NCI-H1417 (cell line): ENCODE measurements at places on chromosomes 2 and 18.

DNA sequence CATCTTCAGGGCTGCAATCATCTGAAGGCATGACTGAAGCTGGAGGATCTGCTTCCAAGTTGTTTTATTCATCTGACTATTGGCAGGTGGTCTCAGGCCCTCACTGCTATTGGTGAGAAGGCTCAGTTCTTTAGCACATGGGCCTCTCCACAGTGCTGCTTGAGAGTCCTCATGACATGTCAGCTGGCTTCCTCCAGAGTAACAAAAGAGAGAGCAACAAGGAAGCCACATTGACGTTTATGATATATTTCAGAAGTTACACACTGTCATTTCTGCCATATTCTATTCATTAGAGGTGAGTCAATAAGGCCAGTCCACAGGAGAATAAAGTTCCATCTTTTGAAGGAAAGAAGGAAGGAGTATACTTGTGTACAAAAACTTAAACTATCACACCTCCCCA lies 7.9 kb upstream of the SIGLEC15 start:
- no peak for DNase-seq

- DNase-seq: no peak
These were observed 419 bp upstream of the GPR55 start for GRCh38 chr2:230925443-230925878.

DNA sequence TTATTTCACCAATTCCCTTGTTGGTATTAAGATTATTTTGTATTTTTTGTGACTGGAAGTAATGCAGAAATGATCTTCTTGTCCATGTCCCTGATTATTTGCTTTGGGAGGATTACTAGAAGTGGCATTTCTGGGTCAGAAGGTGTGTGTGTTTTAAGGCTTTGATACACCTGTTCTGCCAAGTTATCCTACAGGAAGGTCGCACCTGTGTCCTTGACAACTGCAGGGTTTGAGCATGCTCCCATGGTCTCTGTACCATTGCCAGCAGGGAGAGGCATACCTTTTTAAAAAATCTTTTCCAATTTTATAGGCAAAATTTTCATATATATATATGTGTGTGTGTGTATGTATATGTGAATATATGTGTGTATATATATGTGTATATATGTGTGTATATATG lies 29.7 kb downstream of the KDM3A start:
- no peak for DNase-seq

DNA sequence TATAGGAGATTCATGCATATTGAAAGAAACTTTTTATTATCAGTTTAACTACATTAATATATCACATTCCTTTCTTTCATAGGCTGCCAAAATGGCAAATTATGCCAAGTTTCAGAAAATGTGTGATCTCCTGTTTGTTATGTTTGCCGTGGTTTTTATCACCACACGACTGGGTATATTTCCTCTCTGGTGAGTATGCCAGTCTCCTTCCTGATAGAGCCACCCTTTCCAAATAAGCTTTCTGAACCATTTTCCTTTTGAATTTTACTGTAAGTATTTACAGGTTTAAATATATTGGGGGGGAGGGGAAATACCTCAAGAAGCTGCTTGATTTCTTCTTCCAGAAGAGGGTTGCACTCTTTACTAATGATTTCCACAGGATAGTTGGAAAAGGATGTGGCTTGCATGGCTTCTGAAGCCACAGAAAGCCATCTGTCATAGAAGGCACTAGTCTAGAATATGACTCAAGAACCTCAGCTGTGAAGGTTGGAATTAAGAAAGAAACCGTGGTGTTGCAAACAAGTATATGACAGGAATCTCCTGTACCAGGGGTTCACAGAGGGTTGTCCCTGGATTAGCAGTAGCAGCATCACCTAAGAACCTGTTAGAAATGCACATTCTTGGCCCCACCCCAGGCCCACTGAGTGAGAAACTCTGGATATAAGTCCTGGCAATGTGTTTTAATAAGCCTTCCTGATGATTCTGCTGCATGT lies 84.5 kb upstream of the NOSTRIN start:
- no peak for DNase-seq

DNA sequence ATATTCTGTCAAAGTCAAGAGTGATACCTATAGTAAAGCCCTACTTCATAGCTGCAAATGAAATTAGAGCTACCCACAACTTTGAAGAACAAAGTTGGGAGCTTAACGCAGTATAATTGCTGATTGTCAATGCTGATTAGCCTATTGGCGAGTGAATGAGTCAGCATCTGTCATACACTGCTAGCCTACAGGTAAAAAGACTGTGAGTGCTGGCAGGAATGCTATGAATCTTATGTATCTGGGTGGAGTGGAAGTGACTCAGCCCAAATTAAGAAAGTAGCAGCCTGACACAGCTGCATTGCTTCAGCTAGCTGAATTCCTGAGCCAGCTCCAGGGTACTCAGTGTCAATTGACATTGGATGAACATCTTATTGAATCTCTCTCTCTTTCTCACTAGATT lies 179.4 kb upstream of the DCC start:
- DNase-seq: no peak

GRCh38 chr18:34807106-34807796 lies 97.2 kb downstream of the DTNA start:
- no peak for DNase-seq

DNA sequence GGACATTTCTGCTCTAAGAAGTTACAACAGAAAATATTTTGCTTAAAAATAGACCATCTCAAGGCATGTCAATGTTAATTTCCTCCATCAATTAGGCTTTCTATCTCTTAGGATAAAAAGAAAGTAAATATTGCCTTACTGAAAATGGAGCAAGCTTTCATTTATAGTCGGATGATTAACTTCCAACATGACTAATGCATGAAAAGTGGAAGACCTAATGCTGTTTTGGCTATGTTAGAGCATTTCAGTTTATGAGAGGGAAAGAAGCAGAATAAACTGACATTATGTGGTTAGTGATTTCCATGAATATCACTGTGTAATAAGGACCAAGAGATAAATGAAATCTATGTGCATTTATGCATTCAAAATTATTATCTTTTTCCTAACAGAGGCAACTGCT lies 475.2 kb upstream of the UBE2E3 start:
- no peak for DNase-seq

GRCh38 chr2:104430359-104430740 lies 423.6 kb upstream of the POU3F3 start:
- peak; percentile 30 for DNase-seq

DNA sequence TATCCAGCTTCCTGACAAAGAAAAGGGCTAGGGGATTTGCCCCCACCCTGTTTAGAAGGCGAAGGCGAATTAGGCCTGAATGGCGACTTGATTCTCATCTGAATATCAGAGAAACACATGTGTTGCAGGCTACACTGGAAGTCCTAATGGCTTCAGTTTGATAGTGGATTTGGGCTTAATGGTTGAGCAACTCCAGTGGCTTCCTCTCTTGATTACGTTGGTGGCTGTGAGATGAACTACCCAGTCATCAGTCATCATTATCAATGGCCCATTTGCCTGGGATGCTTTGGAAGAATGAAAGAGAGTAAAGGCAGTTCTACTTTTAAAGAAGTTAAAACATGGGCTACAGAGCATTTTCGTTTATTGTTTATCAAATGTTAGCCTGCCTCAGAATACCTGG lies 60.9 kb upstream of the IL1R1 start:
- no peak for DNase-seq

DNA sequence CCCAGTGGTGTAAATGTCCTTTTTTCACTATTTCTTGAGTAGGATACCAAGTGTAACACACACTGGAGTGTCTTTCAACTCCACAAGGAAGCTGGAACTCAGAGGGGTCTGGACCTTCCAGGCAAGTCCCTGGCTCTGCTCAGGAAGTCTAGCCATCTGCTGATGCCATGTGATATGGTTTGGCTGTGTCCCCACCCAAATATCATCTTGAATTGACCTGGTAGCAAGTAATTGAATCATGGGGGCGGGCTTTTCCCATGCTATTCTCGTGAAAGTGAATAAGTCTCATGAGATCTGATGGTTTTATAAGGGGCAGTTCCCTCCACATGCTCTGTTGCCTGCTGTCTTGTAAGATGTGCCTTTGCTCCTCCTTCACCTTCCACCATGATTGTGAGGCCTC lies 99.4 kb upstream of the CDC42EP3 start:
- DNase-seq: no peak

- no peak for DNase-seq
These were observed 411.8 kb downstream of the FBXO15 start for GRCh38 chr18:73735836-73736235.

GRCh38 chr2:171583566-171583965 lies 61.3 kb downstream of the CYBRD1 start:
- DNase-seq: no peak

DNA sequence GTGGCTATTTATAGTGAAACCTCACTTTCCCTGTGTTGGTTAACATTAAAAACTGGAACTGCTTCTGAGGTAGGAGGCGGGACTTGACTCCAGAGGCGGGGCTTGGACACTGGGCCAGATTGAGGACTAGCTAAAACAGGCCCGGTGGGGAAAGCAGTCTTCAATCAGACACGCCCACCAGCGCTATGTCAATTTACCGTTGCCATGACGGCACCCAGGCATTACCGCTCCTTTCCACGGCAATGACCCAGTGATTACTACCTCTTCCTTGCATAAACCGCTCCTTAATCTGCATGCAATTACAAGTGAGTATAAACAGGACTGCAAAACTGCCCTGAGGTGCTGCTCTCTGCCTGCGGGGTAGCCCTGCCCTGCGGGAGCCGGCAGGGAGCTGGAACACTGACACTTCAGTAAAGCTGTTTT lies 35.3 kb downstream of the LRRFIP1 start:
- DNase-seq: peak; percentile 87

- no peak for DNase-seq
These were observed 14.3 kb downstream of the SLC25A52 start for GRCh38 chr18:31746396-31746795.

DNA sequence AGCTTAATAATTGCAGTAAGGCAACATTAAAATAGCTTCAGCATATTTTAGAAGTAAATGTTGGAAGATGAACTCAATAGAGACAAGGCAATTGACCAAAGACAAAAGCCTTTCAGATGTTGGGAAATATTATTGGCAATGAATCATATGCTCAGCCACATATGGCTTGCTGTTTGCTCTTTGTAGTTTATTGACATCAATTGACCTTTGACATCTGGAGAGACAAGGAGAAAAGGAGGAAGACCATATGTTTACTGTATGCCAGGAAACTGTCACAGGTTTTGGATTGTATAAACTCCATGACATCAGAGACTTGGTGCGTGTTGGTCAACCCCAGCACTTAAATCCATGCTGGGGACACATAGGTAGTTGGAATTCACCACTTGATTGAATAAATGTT lies 60.6 kb upstream of the SLC16A14 start:
- no peak for DNase-seq

DNA sequence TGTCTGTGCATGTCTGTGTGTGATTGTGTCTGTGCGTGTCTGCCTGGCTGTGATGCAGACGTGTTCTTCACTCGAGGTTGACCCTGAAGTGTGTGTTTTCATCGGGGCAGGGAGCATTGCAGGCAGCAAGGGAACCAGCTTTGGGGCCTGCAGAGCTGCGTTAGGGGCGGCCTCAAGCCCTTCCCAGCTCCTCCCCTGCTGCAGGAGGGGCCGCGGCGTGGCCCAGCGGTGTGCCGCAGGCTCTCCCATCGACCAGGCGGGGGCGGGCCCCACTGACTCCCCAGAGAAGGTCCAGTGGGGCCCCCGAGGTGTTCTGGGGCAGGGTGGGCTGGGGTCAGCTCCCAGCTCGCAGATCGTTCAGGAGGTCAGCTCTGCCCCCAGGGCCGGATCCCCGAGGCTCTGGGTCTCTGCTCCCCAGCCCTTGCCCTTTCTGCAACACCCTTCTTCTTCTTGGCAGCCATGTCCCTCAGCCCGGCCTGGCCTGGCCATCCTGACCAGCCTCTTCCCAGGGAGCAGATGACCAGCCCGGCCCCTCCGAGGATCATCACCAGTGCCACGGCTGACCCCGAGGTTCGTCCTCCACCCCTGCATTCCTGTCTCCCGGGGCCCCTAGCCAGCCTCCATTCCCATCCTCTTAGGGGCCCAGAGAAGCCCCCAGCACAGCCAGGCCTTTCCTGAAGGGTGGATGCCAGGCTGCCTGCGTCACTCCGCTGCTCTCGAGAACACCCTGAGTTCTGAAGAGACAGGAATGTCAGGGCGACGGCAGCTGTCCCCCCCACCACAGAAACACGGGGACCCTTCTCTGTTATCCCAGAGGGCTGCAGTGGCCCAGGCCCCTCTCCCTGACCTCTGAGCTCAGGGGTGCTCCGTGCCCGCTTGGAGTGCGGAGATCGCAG lies 11.1 kb upstream of the KLHL30 start:
- no peak for DNase-seq

DNA sequence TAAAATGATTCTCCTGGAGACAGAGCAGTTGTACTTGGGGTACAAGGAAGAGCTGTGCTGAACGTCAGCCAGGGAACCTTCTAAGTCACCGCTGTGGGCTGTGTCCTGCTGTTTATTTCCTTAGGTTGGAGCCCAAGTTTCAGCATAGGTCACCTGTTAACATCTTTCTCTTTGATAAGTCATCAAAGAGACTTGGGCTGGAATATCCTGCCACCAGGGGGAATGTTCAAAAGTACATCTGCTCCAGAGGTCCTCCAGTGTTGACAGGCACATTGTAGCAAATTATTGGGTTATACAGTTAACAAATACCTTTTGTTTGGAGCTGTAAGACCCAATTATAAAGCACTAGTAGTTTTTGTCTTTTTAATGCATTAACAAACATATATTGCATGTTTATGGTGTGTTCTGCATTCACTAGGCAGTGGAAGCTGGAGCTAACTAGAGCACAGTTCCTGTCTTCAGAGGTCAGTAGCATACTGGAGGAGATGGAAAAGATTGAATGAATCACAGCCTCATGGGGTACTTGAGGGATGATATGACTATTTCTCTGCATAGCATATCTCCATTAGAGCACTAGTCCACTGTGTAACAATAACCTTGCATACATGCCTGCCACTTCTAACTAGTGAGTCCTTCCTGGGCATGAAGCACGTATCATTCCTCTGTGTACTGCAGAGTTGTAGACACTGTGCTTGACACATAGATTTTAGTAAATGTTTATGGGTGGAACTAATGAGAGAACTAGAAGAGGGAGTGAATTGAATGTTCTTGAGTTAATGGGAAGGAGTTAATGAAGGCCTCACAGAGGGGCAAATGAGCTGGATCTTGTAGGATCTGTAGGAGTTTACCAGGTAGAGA lies 182.1 kb downstream of the AGAP1 start:
- no peak for DNase-seq

- peak; percentile 27 for DNase-seq
These were observed 261.0 kb downstream of the ARHGAP15 start for GRCh38 chr2:143390171-143390570.

- no peak for DNase-seq
These were observed 30.5 kb downstream of the TCF7L1 start for GRCh38 chr2:85163675-85164074.
